Activated T-cell treated with anti-CD3 and anti-CD28 coated beads, Interleukin-2, amount 50 U/mL, for 72 hours (primary cell): ENCODE measurements at places on chromosomes 2 and 18.
A peak's percentile ranks its signal among the peaks of the same experiment; 100 is the strongest.

DNA sequence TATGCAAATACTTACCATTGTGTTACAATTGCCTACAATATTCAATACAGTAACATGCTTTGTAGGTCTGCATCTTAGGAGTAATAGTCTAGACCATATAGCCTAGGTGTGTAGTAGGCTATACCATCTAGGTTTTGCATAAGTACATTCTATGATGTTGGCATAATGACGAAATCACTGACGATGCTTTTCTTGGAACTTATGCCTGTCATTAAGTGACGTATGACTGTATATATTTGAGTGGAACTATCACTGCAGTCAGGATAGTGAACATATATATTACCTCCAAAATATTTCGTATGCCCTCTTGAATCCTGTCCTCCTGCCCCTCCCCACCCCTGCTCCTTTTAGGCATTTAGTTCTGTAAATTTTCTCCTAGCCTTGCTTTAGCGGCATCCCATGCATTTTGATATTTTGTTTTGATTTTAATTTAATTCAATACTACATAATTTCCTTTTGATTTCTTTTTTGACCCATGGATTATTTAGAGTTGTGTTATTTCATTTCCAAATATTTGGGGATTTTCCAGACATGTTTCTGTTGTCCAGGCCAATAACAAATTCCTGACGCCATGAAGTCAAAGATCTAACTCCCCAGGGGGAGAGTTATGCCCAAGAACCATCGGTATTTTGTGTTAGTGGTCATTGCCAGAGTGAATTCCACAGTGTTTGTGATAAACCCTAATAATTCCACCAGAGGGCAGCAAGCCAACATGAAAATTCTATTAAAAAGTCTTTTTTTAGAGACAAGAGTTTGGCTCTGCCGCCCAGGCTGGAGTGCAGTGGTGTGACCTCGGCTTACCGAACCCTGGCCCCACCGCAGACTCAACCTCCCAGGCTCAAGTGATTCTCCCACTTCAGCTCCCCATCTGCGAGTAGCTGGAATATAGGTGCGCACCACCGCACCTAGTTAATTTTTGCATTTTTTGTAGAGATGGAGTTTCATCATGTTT, 24.2 kb upstream of the CASP8 start:
- peak; percentile 62 for DNase-seq

GRCh38 chr2:187215532-187216240, 232.4 kb downstream of the CALCRL start:
- DNase-seq = no peak

DNA sequence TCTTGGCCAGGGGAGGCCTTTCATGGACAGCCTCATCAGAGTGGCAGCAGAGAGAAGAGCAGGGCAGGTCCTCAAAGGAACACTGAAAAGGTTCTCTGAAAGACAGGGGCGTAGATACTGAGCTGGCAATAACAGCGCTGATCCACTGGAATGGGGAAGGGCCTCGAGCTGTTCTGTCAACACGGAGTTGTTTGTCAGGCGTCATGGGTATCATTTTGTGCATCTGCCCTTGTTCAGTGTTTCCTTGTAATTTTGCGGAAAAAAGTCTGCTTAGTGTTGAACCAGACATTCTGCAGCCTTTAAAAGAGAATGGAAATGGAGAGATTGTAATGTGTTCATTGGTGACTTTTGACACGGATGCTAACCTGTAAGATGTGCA, 21.5 kb downstream of the AGAP1 start:
- DNase-seq = no peak

DNA sequence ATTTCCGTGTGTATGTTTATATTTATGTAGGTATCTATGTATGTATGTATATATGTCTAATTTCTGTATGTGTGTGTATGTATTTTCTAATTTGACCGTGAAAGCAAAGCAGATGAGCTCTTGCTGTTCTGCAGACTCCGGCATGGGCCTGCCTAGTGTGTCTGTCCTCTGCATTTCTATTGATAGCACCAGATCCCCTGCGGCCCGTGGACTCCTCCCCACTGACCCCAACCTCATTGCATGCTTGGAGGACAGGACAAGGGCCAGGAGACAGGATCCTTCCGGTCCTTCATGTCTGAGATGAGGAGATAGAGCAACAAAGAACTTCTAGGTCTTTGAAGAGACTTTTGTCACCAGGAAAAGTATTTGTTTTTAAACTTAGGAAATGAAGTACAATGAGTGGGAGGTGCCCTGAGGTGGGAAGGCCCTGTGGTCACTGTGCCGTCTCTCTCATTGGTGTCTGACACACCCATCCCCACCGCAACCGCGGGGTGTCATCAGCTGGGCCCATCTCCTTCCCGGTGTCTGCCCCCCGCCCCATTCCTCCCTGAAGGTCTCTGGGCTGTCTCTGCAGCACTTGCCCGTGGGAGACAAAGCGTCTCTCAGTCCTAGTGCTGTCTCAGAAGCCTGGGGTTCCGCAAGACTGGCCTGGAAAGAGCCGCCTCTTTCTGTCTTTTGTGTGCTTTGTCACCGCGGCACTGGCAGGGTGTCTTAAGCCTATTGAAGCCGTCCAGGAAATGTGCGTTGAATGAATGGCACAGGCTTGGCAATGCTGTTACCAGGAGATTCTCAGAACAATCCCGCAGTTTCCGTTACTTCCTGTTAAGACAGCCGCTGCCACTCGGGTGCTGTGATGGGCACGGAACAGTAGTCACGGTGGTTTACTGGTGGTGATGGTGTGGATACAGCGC, 216.4 kb downstream of the AGAP1 start:
- DNase-seq = no peak

DNA sequence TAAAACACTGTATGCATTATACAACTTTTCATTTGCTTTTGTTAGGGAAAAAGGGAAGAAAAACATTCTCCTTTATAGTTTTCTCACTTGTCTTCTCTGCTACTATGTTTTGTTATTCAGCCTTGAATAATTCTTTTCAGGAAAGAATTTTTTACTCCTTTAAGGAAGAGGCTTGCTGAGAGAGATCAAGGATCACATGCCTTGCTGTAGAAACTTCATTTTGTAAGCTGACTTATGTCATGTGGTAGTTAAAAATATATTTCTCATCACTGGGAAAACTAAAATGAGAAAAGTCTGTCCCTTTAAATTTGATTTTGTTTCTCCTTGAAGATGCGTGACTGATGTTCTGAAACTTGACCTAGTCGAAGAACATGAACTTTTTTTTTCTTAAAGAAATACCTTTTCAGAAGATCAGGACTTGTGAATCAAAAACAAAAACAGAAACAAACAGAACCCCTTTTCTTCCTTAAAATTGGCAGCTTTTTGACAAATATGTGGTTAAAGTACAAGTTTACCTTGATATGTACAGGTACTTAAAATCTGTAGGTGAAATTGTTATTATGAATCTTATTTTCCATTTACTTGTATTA, 145.1 kb downstream of the COMMD1 start:
- no peak for DNase-seq

GRCh38 chr2:64609942-64610281, 43.8 kb downstream of the SERTAD2 start:
- no peak for DNase-seq

GRCh38 chr2:241489733-241490680, 18.4 kb downstream of the STK25 start:
- no peak for DNase-seq

DNA sequence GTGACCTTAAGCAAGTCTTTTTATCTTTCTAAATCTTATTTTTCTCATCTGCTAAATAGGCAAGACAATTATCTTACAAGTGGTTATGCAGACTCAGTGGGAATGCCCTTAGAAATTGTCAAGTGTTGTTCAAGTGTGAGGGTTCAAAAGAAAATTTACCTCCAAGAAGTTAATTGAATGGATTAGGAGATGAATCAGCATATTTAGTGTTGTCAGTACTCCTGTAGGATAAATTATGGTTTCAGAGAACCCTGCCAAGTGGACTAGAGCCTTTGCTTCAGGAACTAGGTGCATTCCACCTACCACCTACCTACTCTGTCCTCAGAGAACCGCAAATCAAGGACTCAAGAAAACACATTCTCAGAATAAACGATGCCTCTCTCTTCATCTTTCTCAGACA, 69.8 kb upstream of the KCTD1 start:
- no peak for DNase-seq

DNA sequence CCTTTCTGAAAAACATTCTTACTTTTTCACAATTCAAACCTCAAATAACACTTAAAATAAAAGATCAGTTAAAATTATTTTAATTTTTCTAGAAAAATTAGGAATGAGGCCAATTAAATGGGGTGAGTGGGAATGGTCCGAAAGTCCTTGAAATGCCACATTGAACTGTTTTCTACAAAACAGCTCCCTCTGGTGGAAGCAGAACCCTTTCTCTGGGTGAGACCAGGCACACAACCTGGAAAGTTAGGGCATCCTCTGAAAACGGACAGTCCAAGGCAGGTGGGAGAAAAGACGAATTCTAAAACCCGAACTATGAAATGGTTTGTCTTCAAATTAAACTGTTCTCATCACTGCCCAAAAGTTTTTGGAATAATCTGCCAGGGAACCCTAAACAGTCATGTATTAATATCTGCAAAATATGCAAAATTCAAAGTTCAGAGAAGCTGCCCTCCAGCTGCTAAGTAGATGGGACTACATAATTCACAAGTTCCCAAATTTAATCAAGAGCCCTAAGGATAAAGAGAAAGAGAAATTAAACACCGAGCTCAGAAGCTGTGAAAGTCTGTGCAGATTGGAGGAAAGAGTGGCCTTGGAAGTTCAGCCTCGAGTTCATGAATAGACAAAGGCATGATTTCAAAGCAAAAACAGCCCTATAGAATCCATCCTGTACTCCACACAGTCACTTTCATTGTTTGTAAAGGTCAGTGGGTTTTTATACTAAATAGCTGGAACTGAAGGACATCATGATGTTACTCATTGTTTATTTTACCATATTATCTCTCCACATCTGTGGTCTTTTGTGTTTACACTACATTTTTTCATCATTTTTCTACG, 108.3 kb downstream of the PIEZO2 start:
- DNase-seq = peak; percentile 20

DNA sequence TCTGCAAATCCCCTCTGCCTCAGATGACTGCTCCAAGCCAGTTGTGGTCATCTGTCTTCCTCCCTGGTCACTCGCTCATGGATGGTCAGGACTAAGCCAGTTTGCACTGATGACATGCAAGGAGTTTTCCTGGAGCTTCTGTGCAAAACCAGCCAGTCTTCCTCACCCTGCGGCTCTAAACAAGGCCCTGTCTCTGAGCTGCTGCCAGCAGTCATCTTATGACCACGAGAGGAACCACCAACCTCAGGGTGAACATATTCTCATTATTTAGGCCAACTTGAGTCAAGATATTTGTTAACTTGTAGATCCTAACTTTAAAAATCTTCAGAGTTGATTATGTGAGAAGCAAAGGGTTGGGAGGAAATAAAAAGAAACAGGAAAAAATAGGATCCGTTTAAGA, 119.9 kb upstream of the CAB39 start:
- DNase-seq = peak; percentile 33

GRCh38 chr2:20048488-20049448, 2.7 kb downstream of the LAPTM4A start:
- DNase-seq = no peak

GRCh38 chr2:27471961-27472360, 17.6 kb downstream of the IFT172 start:
- DNase-seq = no peak

- DNase-seq = no peak
Measured at GRCh38 chr18:22286585-22286984, 117.2 kb downstream of the GATA6 start.

DNA sequence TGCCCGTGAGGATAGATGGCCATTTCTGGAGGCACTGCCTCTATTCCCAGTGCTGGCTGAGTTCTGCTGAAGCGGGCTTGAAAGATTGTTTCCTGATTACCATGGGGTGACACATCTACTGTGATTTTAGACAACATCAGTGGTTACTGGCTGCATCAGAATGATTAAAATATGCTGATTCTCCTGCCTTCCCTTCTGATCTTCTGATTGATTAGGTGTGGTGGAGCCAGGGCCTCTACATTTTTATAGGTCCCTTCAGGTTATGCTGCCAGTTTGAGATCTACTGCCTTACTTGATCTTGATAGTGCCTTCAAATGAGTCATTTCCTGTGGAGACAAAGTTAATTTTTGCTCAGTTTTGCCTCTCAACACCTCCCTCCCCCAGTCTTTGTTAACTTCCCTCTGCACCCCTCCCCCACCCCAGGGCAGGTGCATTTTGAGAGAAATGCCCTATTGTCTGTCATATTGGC, 31.6 kb upstream of the SNORC start:
- peak; percentile 46 for DNase-seq
